ENCODE measurements at places on chromosomes 2 and 18. TPM values are rescaled to one million over a fixed set of nuclear protein-coding genes. Genes with fewer than 3 reads are reported as not detected.

The HEATR5B gene
- total RNA-seq, result 32.5 TPM

The CNDP1 gene
- not detected for total RNA-seq

The TMEM200C gene
- total RNA-seq, result under 0.01 TPM

The SESTD1 gene
- total RNA-seq, result 20.1 TPM

The DES gene
- total RNA-seq, result 1.3 TPM

The ALK gene
- not detected for total RNA-seq

The TSPYL6 gene
- not detected for total RNA-seq

The C1QL2 gene
- total RNA-seq, result not detected

The DPYSL5 gene
- not detected for total RNA-seq

The UPP2 gene
- not detected for total RNA-seq

The MDH1 gene
- 90.6 TPM for total RNA-seq

The SDC1 gene
- not detected for total RNA-seq

The CRYGD gene
- not detected for total RNA-seq

The SAG gene
- 0.21 TPM for total RNA-seq

The TLX2 gene
- 0.10 TPM for total RNA-seq

The SCN2A gene
- total RNA-seq, result under 0.01 TPM

The CCDC178 gene
- total RNA-seq, result not detected

The MRPL30 gene
- total RNA-seq, result 21.5 TPM

The ST6GAL2 gene
- total RNA-seq, result 0.21 TPM

The ALKAL2 gene
- total RNA-seq, result not detected

The C2orf72 gene
- not detected for total RNA-seq

The TTN gene
- total RNA-seq, result 47.6 TPM

The PRKCE gene
- total RNA-seq, result 13.6 TPM

Data from mononuclear cell (primary cell).